CMK (cell line): ENCODE measurements at places on chromosomes 2 and 18.

DNA sequence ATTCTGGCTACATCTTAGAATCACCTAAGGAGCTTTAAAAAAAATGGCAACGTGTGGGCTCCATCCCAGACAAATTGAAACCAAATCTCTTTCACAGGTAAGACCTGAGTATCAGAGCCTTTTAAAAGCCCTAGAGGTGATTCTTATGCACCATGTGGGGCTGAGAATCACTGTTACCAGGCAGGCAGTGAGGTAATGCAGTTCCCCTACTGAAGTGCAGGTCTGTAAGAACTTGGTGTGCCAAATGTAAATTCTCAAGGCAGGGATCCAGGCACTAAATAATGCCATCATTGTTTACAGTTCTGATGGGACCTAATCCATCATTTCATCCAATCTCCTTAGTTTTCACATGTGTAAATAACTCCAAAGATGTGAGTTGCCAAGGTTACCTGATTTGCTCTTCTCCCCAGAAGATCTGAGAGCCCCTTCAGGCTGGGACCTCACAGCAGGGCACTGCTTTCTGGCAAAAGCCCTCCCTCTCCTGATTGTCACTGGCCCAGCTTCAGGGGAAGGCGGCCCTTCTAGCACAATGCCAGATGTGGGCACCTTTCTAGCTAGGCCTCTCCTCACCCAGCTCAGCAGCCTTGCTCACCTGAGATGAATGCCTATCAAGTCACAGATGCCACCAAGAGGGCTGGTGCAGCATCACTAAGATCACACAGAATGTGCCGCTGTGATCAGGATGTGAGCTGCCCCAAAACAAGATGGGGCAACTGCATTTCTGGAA lies 73.6 kb upstream of the RGPD5 start:
- DNase-seq, result no peak

DNA sequence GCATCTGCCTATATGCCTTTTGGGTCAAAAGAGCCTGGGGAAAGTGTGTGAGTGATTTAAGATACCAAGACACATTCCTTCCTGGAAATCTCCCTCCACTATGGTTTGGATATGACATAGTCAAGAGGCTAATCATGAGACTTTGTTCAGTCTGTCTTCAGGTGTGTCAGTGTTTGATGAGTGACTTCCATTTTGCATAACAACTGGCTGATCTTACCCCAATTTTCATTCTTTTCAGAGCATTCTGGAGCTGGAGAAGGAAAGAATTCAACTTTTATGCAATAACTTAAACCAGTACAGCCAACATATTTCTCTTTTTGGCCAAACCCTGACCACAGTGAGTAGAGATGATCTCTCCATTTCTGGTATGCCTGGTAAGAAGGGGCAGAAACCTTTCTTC lies 39.4 kb downstream of the SPC25 start:
- DNase-seq, result no peak

GRCh38 chr2:118371515-118371914 lies 283.2 kb downstream of the INSIG2 start:
- DNase-seq, result no peak

- DNase-seq, result no peak
Observed at GRCh38 chr18:30862900-30863299, 179.6 kb downstream of the DSC3 start.
